ENCODE measurements at places on chromosomes 11 and 22.

DNA sequence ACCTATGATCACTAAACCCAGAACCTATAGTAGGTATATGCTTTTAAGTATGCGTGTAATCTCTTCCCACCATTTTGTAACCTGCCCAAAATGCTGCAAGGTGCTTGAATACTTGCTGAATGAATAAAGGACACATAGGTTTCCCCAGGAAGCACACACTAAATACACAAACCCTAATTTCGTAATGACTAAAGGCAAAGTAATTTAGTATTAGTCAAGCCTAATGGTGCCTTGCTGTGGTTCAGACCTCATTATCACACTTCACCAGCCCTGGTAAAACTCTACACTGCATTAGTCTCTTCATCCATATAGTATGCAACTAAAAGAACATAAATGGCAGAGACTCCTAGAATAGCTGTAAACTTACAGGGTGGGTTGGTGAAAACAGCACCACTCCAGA, 289.0 kb upstream of the PITPNB start:
- no peak for DNase-seq

DNA sequence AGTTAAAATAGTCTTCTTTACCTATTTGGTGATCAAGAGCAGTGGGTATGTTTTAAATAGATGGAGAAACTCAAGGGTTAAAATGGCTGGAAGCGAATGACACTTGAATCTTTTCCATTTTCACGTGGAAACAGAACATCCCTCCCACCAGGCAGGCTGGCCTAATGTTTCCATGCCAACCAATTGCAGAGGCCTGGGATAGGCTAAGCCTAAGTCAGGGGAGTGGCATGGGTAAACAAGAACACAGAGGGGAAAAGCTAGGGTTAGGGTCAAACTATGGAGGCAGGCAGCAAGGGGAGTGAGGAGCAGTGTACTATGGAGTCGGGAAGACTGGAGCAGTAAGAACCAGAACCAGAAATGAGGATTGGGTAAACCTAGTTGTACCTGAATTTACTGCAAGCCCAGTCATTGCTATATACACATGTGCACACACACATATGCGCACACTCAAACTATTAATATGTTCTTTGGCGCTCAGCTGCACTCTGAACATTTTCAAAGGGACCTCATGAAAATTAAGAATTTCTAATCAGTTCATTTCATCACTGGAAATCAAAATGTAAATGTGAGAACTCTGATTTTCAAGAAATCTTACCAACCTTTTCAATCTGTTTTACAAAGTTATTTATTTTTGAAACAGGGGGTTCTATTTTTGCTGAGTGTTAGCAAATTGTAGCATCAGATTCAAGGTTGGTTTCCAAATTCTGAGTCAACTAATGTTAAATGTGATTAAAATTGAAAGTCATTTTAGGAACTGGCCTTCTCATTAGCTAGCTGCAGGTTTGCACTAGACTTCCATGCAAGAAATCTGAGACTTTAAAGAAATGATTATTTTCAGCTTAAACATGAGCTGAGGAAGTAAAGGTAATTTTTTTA, 327.0 kb upstream of the CCDC90B start:
- DNase-seq = no peak

- DNase-seq = no peak
Measured at GRCh38 chr11:126433244-126433846, 77.9 kb downstream of the ST3GAL4 start.

GRCh38 chr11:27124514-27125264, 84.1 kb downstream of the BBOX1 start:
- no peak for DNase-seq

- no peak for DNase-seq
Measured at GRCh38 chr22:40008726-40009291, 14.1 kb downstream of the FAM83F start.

GRCh38 chr22:32751065-32751767, 50.3 kb upstream of the TIMP3 start:
- DNase-seq = no peak

DNA sequence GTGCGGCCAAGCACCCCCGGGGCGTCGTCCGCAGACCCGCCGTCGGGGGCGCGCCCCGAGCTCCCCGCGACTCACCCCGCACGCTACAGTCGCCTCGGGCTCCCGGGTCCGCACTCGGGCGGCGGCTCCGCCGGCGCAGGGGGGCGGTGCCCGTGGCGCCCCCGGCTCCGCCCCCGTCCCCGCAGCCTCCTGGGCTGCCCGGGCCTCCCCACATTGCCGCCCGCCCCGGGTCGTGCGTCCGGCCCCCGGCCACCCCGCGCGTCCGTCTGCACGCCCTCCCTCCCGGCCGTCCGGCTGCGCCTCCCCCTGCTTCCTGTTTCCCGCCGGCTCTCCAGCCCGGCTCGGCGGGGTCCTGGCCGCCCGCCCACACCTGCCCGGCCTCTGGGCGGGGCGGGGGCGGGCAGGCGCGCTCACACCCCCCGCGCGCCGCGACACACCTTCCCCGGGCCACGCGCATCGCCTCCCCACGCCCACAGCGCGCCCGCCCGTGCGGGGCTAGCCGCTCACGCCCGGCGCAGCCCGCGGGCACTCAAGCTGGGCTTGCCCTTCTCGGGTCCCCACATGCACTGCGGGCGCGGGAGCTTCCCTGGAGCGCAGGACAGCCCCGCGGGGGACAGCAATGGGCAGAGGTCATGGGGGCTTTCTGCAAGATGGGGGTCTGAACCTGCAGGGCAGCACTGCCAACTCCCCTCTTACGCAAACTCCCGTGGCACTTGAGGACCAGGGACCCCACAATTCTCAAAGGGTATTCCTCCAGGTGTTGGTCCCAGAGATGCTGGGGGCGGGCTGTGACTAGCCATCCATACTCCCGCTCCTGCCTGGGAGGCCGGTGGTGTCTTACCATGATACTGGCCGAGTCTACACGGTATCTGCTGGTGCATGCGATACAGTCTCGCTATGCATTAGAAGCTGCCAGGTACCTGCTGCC, at the start of gene CARD10:
Gene CARD10 (minus strand): TSS at position 148 of the 928 bp plus-strand sequence. CDS start 215 bp downstream, outside the sequence.
- DNase-seq = peak; percentile 39

DNA sequence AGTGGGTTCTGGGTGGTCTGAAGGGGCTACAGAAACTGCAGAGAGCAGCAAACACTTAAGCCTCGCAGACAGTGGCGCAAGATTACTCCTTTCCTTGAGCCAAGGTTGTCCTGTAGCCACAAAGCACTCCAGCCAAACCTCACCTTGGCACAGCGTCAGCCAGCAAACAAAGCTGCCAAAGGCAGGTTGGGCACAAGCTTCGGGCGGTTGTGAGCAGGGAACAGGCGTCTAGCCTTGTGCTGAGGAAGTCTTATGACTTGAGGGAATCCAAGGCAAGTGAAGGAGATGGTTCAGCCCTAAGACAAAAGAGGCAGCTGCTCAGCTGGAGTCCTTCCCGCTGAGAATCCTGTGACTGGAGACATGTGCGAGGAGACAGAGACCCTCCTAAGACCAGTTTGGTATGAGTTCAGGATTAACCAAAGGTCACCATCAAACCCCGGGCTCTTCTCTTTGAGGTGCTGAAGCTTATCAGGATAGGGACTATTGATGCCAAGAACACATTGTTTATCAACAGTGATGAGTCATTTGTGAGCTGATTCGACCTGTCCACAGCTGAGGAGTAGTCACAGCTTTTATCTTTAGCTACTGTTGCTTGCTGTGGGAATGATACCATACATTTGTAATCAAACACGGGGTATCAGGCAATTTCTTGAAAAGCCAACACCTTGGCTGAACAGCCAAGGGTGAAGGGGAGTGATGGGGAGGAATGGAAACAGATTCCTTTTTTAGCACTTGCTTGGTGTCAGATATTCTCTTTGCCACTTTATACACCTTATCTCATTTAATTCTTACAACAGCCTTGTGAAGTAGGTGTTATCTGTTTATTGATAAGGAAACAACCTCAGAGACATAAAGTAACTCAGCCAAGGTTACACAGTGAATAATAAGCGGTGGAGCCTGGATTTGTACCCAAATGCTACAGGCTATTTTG, 4.6 kb downstream of the ADM start:
- peak; percentile 79 for DNase-seq

GRCh38 chr22:21657360-21658032, 8.3 kb upstream of the PPIL2 start:
- peak; percentile 39 for DNase-seq

DNA sequence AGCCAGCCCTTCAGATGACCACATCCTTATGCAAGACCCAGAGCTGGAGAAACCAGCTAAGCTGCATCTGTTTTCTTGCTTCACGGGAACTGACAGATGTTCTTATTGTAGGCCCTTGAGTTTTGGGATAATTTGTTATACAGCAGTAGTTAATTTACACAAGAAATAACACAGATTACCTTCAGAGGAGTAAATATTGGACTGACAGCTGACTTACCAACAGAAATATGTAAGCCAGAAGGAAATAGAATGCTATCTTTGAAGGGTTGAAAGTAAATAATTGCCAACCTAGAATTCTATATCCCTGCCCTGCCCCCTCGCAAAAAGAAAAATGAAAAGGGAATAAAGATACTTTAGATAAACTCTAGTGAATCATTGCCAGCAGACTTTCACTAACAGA, 124.1 kb downstream of the WNT7B start:
- no peak for DNase-seq

GRCh38 chr11:23151819-23152218, 291.5 kb upstream of the CCDC179 start:
- no peak for DNase-seq

- no peak for DNase-seq
Measured at GRCh38 chr22:47289336-47289985, 527.0 kb downstream of the TBC1D22A start.

DNA sequence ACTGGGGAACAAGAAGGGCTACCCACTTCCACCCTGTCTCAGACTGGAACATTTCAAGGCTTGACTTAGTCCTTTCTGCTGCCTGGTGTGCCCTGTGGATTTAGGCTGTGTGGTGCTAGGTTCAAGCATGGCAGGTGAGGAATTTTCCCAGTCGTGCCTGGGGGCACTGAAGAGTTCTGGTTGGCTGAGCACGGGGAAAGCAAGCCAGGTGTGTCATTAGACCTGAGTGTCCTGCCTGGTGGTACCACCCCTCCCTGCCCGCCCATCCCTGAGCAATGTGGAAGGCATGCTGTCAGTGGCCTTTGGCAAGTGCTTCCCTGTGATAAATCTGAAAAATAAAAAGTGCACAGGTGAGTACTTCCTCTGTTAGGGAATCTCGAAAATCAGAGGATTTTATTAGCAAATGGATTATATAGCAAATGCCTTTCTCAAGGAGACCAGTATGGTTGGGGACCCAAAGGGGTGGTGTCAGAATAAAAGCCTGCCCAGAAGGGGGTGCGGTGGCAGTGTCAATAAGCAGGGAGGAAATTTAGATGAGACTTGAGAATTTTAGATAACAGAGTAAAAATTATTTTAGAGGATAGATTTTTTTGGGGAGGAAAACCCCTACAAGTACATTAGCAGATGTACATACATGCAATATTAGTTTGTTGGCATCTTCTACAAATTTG, 22.8 kb downstream of the TEAD1 start:
- no peak for DNase-seq

DNA sequence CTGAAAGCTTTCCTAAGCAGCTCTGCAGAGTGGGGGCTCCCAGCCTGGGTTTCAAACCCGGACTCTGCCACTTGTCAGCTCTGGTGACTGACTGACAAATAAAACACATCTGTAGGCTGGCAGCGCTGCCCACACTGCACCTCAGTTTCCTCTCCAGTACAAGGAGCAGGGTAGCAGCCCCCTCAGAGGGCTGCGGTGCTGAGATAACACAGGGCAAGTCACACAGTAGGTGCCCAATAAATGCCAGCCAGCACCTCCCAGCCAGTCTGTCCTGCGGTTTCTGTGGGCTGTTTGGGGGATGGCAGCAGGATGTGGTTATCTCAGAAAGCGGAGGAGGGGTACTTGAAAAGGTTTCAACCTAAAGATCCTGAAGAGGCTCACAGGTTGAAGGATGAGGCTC, 1.5 kb downstream of the SYT12 start:
- DNase-seq = no peak

- no peak for DNase-seq
Measured at GRCh38 chr11:81967242-81967641, 766.4 kb downstream of the FAM181B start.

DNA sequence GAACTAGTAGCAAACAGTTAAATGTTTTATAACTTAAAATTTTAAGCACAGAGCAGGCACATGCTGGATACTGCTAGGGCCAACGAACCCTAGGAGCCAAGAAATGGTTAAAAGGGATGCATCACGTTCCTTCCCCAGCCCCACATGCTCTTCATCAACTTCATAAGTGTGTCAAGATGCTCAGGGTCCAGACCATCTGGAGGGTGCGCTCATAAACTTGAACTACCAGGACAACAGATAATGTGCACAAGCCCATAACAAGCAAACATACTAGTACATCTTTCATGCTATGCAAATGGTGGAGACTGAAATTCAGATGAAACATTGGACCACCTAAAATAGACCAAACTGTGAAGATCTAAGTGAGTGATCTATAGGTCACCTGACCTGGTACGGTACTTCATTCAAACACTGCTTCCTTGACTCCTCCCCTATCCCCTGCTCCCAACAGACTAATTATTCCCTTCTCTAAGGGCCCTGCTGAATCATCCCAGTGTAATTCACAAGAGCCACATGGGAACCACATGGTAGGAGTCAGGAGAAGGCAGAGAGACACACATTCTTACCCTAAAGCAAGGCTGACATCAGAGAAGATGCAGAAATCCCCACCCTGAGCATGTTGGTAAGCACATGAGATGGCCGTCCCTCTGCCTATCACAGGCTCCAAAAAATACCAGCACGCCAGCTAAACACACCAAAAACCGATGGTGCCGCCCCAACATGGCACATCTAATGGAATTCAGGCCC, 83.9 kb downstream of the ETS1 start:
- peak; percentile 78 for DNase-seq

GRCh38 chr11:114984611-114985163, 306.4 kb downstream of the NXPE2 start:
- DNase-seq = no peak

- DNase-seq = no peak
Measured at GRCh38 chr11:12358302-12359188, 18.8 kb upstream of the PARVA start.

DNA sequence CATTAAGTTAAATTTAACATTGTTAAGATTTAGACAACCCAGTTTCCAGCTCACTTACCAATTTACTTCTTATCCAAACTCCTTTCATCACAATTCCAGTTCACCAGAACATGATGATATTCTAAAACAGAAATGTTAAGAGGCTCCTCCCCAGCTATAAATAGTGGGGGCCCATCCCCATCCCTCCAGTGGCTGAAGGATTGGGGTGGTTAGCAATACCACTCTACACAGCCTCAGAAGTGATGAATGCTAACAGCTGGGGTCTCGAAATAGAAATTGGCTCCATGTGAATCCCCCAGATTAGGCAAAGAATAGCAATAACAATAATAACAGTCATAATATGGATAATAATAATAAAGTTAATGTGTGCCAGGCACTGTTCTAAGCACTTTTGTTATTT, 97.9 kb upstream of the NCAM1 start:
- no peak for DNase-seq

Data from lung microvascular endothelial cell (primary cell).